ENCODE measurements at places on chromosomes 2 and 18. TPM values are rescaled to one million over a fixed set of nuclear protein-coding genes. Genes with fewer than 3 reads are reported as not detected.

Gene SGPP2
- total RNA-seq = not detected

Gene CPO
- 0.51 TPM for total RNA-seq

GRCh38 chr2:26270373-26270772 lies 25.6 kb downstream of the HADHB start:
- no peak for DNase-seq

DNA sequence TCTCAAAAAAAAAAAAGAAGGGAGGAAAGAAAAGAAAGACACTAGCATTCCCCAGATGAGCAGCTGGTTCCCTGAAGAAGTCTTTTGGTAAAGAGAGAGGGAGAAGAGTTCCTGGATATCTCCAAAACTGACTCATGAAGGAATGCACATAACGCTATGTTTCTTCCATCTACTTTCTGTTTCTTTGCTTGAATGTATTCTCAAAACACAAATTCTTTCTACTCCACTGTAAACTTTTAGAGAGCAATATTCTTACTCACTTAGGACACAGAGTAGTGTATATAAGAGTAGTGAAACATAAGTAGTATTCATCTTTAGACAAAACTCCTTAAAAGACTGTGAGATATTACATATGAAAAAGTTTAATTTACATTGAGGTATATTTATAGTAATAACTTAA lies 64.2 kb downstream of the TRIP12 start:
- DNase-seq = no peak

GRCh38 chr2:157803952-157804351 lies 72.2 kb downstream of the ACVR1 start:
- no peak for DNase-seq
